ENCODE measurements at places on chromosomes 1 and 21.
A peak's percentile ranks its signal among the peaks of the same experiment; 100 is the strongest.

GRCh38 chr1:52520148-52520547, 32.7 kb downstream of the TUT4 start:
- no peak for DNase-seq

- DNase-seq = no peak
Observed at GRCh38 chr1:181359012-181359411, 124.3 kb upstream of the CACNA1E start.

GRCh38 chr1:29963946-29964345, 727.6 kb downstream of the PTPRU start:
- DNase-seq = no peak

DNA sequence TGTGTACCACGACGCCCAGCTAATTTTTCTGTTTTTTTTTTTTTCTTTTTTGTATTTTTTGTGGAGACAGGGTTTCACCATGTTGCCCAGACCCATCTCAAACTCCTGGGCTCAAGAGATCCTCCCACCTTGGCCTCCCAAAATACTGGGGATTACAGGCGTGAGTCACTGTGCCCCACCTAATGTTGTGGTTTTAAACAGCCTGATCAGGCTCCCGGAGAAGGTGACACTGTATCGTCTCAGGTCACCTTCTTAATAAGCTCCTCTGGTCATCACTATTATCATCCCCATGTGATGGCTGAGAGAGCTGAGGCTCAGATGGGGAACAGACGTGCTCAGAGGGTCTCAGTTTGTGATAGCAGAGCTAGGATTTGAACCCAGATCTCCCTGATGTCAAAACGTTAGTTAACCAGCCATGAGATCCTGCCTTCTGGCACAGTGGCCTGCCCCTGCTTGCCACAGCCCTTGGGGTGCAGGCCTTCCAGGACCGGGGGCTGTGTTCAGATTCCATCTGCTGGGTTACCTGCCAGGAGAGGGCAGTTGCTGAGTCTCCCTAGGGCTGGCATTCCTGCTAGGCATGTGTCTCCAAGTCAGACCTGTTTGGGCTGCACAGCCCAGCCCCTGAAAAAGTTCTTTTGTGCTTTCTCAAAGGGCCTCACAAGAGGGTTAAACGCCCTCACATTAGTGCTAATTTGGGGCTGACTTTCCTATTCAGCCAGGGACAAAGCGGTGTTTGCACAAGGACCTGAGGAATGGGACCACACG, 32.7 kb upstream of the GRHL3 start:
- no peak for DNase-seq

- no peak for DNase-seq
Observed at GRCh38 chr1:66182551-66183178, 351.3 kb upstream of the SGIP1 start.

GRCh38 chr1:147807405-147807804, 47.0 kb upstream of the GJA5 start:
- DNase-seq = no peak

DNA sequence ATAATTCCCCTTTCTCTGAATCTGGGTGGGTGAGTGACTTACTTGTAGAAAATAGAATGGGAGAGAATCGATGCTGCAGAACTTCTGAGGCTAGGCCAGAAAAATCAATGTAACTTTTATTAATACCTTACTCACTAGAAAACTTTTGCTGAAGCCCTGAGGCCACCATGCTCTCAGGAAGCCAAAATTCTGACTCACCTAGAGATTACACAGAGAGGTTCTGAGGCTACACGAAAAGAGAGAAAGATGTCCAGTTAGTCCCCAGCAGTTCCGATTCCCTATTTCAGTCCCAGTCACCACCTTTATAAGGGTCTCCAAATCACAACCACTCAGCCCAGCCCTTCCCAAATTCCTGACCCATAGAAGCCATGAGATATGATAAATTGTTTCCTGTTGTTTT, 135.2 kb downstream of the NTPCR start:
- no peak for DNase-seq

DNA sequence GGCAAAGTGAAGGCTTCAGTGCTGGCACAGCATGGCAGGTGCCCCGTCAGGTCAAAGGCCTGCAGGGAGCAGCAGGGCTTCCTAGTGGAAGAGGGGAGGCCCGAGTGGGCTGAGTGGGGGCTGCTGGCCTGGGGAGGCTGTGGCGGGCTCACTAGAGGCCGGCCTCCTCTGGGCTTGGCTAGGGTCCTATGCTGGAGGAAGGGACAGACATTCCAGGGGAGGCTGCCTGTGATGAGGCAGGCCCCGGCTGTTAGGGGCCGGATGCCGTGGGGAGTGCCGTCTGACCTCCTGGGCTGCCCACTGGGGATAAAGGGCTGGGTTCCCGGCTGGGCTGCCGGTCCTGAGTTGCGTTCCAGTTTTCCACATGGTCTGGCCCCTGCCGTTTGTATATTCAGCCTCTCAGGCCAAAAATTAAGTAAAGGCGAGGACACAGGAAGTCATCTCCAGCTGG, 21.1 kb downstream of the PRXL2B start:
- no peak for DNase-seq

GRCh38 chr1:246065592-246065991, 441.5 kb downstream of the SMYD3 start:
- DNase-seq = no peak

DNA sequence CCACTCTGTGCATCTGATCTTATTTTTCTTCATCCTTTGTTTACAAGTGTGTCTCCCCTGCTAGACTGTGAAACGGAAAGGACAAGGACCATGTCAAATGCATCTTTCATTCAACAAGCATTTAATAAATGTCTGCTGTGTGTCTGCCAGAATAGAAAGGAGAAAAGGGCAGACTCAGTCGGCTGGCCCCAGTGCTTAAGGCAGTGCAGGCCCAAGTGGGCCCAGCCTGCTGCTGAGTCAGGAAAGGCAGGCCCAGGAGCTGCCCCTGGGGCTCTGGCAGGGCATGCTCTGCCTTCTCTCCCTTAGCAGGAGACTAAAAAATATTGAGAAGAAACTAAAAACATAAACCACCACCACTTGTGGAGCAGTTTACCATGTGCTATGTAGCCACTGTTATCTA, 38.1 kb downstream of the PLEKHA6 start:
- no peak for DNase-seq

GRCh38 chr1:67532452-67533216, 102.4 kb upstream of the SERBP1 start:
- no peak for DNase-seq

DNA sequence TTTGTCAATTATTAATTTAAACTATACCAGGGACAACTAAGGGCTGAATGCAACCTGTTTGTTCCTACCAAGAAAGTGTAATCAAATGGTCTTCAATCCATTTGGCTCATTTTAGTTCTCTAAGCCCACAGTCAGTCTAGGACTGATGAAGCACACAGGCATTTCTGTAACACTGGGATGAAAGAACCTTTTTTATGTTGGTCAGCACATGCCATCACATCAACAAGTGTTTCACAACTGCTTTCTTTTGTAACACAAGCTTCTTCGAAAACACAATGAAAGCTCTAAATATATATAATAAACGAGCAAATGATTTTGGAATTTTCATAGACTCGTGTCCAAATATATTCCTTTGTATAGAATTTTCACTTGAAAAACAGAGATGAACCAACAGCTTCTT, 28.8 kb downstream of the HEATR1 start:
- DNase-seq = no peak

DNA sequence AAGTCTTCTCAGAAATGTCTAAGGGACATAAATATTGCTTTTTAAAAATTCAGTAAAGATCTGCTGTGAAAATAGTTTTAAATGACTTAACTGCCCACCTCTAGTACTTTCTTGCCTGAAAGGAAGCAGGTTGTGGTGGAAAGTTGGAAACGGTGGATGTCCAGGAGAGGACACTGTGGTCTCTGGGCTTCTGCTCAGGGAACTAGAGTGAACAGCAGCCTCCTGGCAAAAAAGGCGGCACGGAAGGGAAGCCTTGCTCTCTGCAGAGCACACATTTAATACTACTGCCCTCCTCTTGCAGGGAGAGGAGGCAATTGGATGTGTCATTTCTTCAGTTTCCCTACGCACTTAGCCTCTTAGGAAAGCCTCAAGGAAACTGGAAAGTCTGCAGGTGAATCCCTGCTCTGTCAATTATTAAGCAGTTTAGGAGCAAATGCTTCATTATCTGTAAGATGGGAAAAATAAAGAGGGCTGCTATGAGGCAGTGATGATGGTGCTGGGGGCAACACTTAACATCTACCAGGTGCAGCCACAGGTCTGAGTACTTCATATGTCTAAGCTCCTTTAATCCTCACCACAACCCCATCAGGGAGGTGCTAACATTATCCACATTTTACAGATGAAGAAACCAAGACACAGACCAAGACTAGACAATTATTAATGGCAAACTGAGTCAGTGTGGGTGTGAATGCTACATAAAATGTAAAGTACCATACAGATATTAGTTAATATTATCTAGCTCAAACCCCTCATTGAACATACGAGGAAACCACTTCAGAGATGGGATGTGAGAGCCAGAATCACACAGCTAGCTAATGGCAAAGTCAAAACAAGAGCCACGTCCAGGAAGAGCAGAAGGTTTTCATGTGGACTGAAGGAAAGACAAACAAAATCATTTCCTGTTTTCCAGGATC, 108.9 kb upstream of the ADAR start:
- no peak for DNase-seq

DNA sequence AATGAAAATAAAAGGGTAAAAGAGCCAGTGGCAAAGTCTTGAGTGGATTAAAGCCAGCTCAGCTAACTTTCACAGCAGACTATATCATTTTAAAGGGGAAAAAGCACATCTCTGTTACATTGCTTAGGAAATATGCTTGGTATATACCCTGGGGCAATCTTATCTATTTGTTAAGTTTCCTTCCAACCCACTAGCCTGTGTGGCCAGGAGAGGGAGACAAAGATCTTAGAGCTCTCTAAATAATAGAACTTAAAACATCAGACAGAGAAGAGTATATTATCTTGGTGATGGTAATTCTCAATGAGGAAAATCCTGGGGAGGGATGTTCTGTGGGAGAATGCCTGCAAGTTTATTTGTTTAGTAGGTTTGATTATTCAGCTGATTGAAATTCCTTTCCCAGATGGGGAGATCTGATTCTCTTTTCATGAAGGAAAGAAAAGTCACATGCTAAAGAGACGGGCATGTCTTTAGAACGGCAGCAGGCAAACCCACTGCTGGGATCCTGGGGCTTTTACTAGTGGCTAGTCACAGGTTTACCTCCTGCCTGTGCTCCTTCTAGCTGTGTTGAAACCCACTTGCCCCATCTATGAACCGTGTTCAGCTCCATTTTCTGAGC, 3.6 kb downstream of the KCNE2 start:
- DNase-seq = peak; percentile 43

DNA sequence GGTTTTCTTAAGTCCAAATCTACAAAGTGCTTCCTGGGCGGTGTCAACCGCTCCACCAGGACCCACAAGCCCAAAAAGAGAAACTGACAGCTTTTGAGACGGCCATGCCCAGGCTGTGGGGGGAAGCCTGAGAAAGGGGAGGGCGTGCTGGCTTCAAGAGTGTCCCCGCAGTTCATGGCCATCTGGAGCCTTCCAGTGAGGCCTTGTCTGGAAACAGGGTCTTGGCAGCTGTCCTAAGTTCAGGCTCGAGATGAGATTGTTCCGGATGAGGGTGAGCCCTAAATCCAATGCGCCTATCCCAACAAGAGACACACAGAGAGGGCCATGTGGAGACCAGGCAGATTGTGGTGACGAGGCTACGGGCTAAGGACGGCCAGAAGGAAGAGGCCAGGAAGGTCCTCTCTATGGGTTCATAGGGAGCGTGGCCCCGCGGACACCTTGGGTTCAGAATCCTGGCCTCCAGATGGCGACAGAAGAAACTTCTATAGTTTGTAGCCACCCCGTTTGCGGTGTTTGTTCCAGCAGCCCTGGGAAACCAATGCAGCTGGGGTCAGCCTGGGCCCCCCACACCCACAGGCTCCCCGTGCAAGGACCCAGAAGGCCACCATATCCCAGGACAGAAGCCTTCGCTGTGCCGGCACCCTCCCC, 70.2 kb downstream of the ARHGEF16 start:
- DNase-seq = no peak

DNA sequence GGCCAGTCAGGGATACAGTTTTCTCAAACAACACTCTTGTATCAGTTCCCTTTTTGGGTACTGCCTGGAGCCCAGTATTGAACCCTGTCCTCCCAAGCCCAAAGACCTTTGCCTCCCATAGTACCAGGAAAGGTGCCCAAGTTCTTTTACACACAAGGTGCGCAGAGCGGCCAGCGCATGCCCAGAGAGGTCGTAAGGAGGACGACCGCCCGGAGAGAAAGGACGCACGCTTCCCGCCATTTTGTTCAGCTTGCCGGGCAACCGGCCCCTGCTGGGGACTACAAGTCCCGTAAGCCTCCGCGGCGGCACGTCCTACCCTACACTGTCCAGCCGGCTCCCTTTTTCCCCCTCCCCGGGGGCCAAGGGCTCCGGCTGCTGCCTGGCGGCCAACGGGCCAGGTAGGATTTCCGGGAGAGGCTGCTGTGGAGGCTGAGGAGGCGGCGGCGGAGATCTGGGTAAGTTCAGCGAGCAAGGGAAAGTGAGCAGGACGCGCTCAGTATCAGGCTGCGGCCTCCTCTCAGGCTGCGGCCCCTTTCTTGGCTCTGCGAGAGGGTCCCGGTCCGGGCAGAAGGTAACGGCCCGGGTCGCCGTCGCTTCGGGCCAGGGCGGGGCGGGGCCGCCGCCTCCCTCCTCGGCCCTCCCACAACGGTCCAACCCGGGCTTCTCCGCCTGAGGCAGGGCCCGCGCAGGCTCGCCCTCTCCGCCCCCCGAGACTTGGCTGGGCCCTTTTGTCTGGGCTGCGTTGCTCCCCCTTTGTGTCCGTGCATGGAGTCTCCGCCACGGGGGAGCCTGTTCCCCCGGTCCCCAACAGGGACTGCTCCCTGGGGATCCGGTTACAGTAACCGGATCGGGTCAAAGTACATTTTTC, at the start of gene PHACTR4:
Gene PHACTR4 (plus strand): TSS at position 370 of the 868 bp plus-strand sequence. CDS start 37,708 bp downstream, outside the sequence.
- peak; percentile 50 for DNase-seq

DNA sequence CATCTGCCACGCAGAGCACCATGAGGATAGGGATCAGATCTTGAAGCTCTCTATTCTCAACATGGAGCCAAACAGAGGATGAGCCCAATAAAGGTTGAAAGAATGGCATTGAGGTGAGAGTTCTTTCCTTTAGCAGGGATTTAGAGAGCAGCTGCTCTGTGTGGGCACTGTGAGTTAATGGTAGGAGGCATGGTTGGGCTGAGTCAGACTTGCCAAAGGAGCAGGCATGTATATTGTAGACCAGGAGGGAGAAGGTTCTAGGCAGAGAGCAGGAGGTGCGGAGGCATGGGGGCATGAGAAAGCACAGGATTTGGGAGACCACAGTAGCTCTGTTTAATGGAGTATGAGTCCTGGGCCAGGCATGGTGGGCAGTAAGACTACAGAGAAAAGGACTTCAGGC, 32.0 kb downstream of the TMEM53 start:
- no peak for DNase-seq

GRCh38 chr1:187619175-187619574, 790.4 kb downstream of the PLA2G4A start:
- DNase-seq = no peak

DNA sequence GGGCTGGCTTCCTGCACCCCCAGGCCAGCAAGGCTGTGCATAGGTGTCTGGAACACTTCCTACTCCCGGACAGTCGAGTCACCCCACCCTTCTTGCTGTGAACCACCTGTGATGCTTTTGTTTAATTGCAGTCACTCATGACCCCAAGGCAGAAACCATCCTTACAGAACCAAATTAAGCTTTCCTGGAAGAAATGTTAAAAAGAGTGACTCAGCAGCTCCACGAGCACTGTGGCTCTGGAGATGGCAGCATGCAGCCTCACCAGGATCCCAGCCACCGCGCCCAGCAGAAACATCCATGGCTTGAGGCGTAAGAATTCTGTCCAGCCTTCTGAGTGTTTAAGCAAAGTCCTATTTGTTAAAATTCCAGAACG, 28.8 kb downstream of the SNAP47 start:
- DNase-seq = no peak

- no peak for DNase-seq
Observed at GRCh38 chr1:7932524-7933138, 8.0 kb downstream of the TNFRSF9 start.

GRCh38 chr1:223731133-223731770, 18.9 kb downstream of the CAPN2 start:
- no peak for DNase-seq
